SJSA1 (cell line): ENCODE measurements at places on chromosomes 12 and 14.

DNA sequence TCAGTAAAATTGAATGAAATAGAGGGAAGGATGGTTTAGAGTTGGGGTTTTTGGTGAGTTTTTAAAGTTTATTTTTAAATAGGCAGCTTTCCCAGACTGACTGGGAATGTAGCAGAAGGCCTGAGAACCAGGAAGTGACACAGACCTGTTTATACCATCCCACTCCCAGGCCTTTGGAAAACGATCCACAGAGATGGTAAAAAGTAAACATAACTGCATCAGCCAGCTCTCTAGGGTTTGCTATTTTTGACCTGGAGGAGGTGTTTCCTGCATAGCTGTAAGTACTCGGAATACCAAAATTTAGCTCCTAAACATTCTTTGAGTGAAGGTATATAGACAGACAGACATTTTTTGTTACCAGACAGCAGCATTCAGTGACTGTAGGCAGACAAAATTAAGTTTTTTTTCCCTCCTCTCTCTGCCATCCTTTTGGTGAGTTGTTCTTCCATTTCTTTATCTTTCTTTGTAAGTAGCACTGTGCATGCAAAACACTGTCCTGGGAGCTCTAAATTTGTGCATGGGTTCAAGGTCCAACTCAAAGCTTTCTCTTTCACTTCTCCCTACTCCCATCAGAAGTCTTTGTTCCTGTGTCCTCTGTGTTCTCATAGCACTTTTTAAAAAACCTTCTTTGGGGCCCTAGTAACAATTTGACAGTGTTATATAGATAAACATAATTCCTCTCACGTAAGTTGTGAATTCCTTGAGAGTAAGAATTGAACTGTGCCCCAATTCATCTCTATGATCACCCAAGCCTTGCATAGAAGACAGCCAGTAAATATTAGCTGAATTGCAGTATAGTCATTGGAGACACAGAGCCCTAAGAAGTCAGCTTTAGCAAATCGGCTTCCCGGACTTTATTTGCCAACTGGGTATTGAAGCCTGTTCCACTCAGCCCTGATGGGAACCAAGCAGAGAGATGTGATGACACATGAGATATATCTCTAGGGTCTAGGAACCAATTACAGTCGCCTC, 37.4 kb downstream of the SUSD6 start:
- H3K4me1 ChIP-seq: peaks cover 36% of the 10 kb centered on the region
- H3K36me3 ChIP-seq: no peaks in the 10 kb centered on the region
- no peaks in the 10 kb centered on the region for H3K27me3 ChIP-seq
- H3K27ac ChIP-seq: peak overlapping the region; percentile 63

- H3K27me3 ChIP-seq: no peaks in the 10 kb centered on the region
- H3K27ac ChIP-seq: no peak overlapping the region
- H3K4me1 ChIP-seq: no peaks in the 10 kb centered on the region
These were observed 41.3 kb downstream of the CD9 start for GRCh38 chr12:6241495-6241894.

GRCh38 chr12:39032448-39032847, 127.1 kb upstream of the CPNE8 start:
- no peaks in the 10 kb centered on the region for H3K36me3 ChIP-seq
- H3K4me1 ChIP-seq: no peaks in the 10 kb centered on the region
- H3K27ac ChIP-seq: no peak overlapping the region
- H3K27me3 ChIP-seq: no peaks in the 10 kb centered on the region
- no peak for DNase-seq
- H3K4me3 ChIP-seq: no peak overlapping the region

DNA sequence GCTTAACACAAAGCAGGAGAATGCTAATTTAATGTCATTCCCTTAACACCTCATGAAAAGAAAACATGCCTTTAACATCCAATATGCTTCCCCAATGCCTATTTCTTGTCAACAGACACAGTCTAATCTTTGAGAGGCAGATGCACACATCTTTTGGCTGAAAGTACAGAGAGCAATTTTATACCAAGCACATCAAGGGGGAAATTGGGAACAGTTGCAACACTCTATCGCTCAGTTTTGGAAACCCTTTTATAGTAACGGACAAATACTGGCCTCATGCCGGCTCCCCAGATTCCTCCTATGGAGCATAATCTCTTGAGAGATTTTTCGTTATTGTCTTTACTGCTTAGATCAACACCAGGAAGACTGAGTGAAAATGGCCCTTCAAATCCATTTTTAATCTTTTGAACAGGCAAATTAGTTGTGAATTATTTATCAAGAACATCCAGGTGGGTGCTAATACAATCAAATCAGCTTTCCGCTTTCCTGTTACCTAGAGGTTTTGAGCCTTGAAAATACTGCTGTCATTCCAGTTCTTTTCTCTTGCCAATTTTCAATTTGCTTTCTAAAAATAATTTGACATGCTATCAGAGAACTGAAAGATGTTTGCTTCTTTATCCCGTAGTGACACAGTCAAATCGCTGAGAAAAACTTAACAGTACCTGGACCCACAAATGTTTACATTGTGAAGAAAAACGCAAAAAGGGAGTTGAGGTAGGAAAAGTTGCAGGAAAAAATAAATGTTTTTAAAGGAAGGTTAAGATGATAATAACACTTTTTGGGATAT, 60.7 kb upstream of the CAND1 start:
- DNase-seq: no peak
- no peak overlapping the region for H3K27ac ChIP-seq
- no peaks in the 10 kb centered on the region for H3K4me1 ChIP-seq
- H3K4me3 ChIP-seq: no peak overlapping the region

GRCh38 chr12:97535582-97535981, 73.0 kb downstream of the RMST start:
- DNase-seq: no peak
- H3K27ac ChIP-seq: no peak overlapping the region
- no peak overlapping the region for H3K4me3 ChIP-seq
- no peaks in the 10 kb centered on the region for H3K36me3 ChIP-seq
- H3K4me1 ChIP-seq: no peaks in the 10 kb centered on the region

GRCh38 chr12:111448266-111448830, 42.6 kb downstream of the SH2B3 start:
- no peak overlapping the region for H3K27ac ChIP-seq
- DNase-seq: no peak
- no peak overlapping the region for H3K4me3 ChIP-seq
- H3K36me3 ChIP-seq: peaks cover 86% of the 10 kb centered on the region
